ENCODE measurements at places on chromosomes 2 and 18. TPM values are rescaled to one million over a fixed set of nuclear protein-coding genes. Genes with fewer than 3 reads are reported as not detected.

DNA sequence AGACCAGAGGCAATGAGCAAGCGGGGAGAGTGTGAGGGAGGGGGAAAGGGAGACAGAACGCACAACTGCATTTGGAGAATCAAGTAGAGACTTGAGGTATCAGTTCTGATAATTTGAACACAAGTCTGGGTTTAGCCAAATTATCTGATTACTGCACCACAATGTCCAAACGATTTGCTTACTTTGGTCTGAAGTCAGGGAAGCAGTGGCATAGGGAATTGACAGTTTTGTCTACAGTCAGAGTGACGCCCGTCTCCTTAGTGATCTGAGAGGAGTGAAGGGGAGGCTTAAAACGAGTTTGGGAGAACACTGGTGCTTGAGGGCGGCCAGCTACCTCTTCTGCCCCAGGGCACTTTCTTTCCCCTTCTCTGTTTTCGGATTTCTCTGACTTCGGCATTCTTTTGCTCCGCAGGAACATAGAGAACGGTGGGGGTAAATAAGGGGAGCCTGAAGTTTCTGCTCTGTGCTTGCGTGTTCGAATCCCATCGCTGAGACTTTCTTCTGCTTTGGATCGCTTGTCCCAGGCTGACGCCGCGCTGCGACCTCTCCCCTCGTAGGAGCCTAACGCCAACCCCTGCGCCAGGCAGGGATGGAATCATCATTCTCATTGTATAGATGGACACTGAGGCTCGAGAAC is 2.9 kb upstream of the DLX2 start:
- H3K4me1 ChIP-seq: peaks cover 40% of the 10 kb centered on the region
- no peaks in the 10 kb centered on the region for H3K36me3 ChIP-seq
- no peak for DNase-seq
- no peak overlapping the region for H3K4me3 ChIP-seq
- H3K27me3 ChIP-seq: peaks cover 65% of the 10 kb centered on the region

DNA sequence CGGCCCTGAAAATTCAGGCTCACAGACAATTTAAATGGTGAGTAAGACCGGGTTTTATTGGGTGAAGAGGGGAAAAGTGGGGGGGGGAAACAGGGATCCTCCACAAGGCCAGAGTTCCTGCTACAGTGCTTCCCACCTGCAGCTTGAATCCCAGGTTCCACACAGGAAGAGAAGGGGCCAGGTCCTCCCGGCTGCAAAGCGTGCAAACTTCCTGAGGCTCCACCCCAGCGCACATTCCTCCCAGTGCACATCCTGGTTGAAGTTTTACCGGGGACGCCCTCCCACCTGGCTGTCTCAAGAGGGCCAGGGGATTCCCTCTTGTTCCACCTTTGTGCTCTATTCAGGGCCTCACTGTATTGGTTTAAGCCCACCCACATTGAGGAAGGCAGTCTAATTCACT is 347.7 kb upstream of the REG3G start:
- no peaks in the 10 kb centered on the region for H3K4me1 ChIP-seq
- no peak overlapping the region for H3K27ac ChIP-seq
- DNase-seq: no peak
- H3K36me3 ChIP-seq: no peaks in the 10 kb centered on the region
- H3K4me3 ChIP-seq: no peak overlapping the region
- no peaks in the 10 kb centered on the region for H3K27me3 ChIP-seq

DNA sequence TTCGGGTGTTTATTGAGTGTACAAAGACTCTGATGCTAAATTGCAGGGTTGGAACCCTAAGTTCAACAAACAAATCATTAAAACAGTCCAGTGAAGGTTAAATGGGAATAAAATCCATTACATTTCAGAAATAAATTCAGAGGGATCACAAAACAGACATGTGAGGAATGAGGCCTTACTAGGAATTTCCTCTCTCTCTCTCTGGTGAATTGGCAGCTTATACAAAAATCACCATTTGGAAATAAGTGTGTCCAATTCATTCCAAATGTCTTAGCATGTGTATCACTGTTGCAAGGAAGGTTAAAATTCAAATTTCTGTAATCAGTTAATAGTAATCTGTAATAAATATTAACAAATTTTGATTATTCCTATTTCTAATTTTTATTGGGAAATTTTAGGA is 228.6 kb upstream of the PXDN start:
- no peaks in the 10 kb centered on the region for H3K4me1 ChIP-seq
- no peak overlapping the region for H3K4me3 ChIP-seq
- no peak for DNase-seq
- no peaks in the 10 kb centered on the region for H3K27me3 ChIP-seq
- H3K27ac ChIP-seq: no peak overlapping the region

DNA sequence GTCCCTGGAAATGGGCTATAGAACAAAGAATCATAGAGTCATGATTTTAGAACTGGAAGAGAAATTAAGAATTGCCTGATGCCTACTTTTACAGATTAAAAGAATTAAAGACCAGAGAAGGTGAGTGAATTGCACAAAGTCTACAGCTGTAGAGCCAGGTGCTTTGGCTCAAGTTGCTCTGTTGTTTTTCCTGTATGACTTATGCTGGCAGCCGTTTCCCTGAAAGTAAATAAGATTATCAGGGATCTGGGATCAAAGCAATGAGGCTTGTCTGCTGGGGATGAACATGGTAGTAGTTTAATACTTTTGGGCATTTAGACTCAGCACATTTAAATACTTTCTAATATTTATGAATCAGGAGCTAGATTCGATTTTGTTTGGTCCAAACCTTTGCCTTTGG is 166.9 kb downstream of the PRPF40A start:
- H3K27me3 ChIP-seq: no peaks in the 10 kb centered on the region
- no peak overlapping the region for H3K27ac ChIP-seq
- H3K36me3 ChIP-seq: no peaks in the 10 kb centered on the region
- no peaks in the 10 kb centered on the region for H3K4me1 ChIP-seq

GRCh38 chr2:15920696-15921095 is 19.7 kb upstream of the MYCN start:
- no peaks in the 10 kb centered on the region for H3K27me3 ChIP-seq
- no peaks in the 10 kb centered on the region for H3K4me1 ChIP-seq
- no peak for DNase-seq
- H3K4me3 ChIP-seq: no peak overlapping the region
- H3K36me3 ChIP-seq: no peaks in the 10 kb centered on the region

DNA sequence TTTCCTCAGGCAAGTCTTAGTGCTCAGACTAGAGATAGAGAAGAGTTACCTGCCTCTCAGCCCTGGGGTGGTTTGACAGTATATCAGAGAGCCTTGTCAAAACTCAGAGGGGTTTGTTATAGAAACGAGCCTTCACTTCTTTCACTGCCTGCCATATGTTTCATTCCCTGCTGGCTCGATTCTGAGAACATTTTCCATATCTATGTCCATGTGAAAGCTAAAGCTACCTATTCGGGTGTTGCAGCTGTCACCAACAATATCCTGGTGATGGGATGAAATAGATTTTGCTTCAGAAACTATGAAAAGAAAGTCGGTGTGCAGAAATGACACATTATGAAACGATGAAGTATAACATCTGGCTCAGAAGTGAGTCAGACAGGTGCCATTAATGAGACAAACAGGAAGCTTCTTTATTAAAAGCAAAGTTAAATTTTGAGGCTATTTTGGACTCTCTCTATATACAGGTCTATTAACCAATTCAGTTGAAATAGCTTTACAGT is 56.1 kb upstream of the TANK start:
- H3K4me3 ChIP-seq: no peak overlapping the region
- DNase-seq: no peak
- H3K36me3 ChIP-seq: no peaks in the 10 kb centered on the region
- no peak overlapping the region for H3K27ac ChIP-seq
- H3K27me3 ChIP-seq: no peaks in the 10 kb centered on the region

- no peak overlapping the region for H3K27ac ChIP-seq
- no peaks in the 10 kb centered on the region for H3K27me3 ChIP-seq
- no peak overlapping the region for H3K4me3 ChIP-seq
- no peaks in the 10 kb centered on the region for H3K36me3 ChIP-seq
- DNase-seq: no peak
These were observed 24.8 kb downstream of the RAB27B start for GRCh38 chr18:54852780-54853675.

DNA sequence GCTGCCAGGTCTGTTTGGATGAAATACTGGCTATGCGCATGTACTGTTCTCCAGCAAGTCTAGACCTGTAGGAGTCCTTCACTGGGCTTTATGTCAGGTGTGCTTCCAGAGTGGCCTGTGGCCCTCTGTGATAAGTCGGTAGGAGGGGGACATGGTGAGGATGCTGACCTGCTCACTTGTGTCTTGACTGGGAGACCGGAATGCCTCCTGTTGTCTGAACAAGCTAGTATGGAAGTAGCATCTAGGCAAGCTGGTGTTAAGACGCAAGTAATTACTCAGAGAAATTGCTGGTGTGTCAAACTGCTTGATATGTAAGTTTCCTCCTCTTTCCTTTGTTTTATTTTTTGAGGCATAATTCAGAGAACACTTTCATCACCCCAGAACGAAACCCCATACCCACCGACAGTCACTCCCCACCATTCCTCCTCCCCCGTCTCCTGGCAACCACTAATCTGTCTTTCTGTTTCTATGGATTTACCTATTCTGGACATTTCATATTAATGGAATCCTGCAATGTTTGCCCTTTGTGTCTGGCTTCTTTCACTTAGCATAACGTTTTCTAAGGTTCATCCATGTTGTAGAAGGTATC is 76.4 kb downstream of the TMEM247 start:
- DNase-seq: no peak
- no peaks in the 10 kb centered on the region for H3K4me1 ChIP-seq
- no peak overlapping the region for H3K27ac ChIP-seq
- H3K4me3 ChIP-seq: no peak overlapping the region
- no peaks in the 10 kb centered on the region for H3K36me3 ChIP-seq

DNA sequence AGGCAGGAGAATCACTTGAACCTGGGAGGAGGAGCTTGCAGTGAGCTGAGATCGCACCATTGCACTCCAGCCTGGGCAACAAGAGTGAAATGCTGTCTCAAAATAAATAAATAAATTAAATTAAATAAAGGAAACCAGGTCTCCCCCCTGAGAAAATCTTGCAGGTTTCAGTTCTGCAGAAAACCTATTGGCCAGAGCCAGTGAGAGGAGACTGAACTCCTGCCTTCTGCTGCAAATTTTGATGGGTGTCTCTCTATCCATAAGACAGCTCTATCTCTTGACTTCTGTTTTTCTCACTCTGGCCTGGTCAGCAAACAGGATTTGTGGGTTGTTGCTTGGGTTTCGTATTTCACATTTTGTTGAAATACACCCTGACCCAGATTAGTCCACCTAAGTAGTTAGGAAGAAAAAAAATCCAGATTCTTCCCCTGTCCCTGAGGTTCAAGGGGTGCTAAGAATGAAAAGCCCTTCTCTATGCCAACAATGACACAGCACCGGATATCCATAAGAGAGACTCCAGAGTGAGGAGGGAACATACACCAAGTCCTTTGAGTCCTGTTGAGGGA is 86.7 kb upstream of the MAP4K4 start:
- H3K4me1 ChIP-seq: no peaks in the 10 kb centered on the region
- no peak overlapping the region for H3K4me3 ChIP-seq
- no peaks in the 10 kb centered on the region for H3K36me3 ChIP-seq
- H3K27me3 ChIP-seq: no peaks in the 10 kb centered on the region

DNA sequence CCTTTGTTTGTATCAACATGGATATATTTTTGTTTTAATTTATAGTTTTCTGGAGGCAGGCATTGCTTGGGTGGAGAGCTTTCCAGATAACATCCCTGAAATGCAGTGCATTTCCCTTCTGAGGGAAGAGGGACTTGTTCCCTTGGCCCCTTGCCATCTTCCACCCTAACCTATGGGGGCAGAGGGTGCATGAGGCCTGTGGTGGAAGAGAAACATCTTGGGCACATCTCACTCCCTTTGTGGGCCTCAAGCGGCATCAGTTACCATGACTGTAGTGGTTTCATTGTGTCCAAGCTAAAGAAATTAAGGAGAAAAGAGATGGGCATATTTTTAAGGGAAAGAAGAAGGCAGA is 5.3 kb upstream of the RPL37A start:
- no peak overlapping the region for H3K27ac ChIP-seq
- DNase-seq: no peak
- H3K4me3 ChIP-seq: no peak overlapping the region
- no peaks in the 10 kb centered on the region for H3K36me3 ChIP-seq
- H3K27me3 ChIP-seq: no peaks in the 10 kb centered on the region

GRCh38 chr2:207854484-207855440 is 85.1 kb upstream of the FZD5 start:
- DNase-seq: no peak
- H3K4me1 ChIP-seq: no peaks in the 10 kb centered on the region
- H3K4me3 ChIP-seq: no peak overlapping the region
- H3K36me3 ChIP-seq: no peaks in the 10 kb centered on the region

GRCh38 chr2:191656391-191656790 is 21.5 kb upstream of the NABP1 start:
- no peaks in the 10 kb centered on the region for H3K4me1 ChIP-seq
- no peaks in the 10 kb centered on the region for H3K27me3 ChIP-seq
- DNase-seq: no peak

DNA sequence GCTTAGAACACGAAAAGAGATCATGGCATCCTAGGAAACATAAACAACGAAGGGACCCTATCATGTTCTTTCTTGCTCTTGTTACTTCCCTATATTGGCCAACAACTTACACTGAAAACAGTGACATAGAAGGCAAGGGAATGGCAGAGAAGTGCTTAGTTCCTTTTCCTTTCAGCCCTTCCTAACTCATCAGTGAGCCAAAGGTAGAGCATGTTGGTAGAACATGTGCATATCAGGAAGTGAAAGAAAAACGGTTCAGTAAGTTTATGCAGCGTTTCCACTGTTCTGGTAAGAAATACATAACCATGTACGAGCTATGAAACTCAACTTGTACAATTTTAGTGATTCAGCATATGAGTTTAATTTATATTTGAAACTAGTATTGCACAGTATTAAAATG is 21.7 kb downstream of the AKAIN1 start:
- H3K27me3 ChIP-seq: no peaks in the 10 kb centered on the region
- H3K27ac ChIP-seq: no peak overlapping the region
- no peak for DNase-seq
- H3K4me1 ChIP-seq: peaks cover 11% of the 10 kb centered on the region

- peak; percentile 53 for DNase-seq
- no peaks in the 10 kb centered on the region for H3K27me3 ChIP-seq
- no peaks in the 10 kb centered on the region for H3K4me1 ChIP-seq
- no peak overlapping the region for H3K27ac ChIP-seq
- H3K36me3 ChIP-seq: peaks cover 6% of the 10 kb centered on the region
- H3K4me3 ChIP-seq: no peak overlapping the region
These were observed 48.6 kb downstream of the RPIA start for GRCh38 chr2:88739985-88740600.

GRCh38 chr18:74333091-74333490 is 17.5 kb downstream of the C18orf63 start:
- H3K27ac ChIP-seq: no peak overlapping the region
- no peak for DNase-seq
- H3K27me3 ChIP-seq: no peaks in the 10 kb centered on the region
- no peaks in the 10 kb centered on the region for H3K36me3 ChIP-seq
- no peak overlapping the region for H3K4me3 ChIP-seq
- H3K4me1 ChIP-seq: no peaks in the 10 kb centered on the region

Gene KIF1A
- not detected for total RNA-seq

Data from naive thymus-derived CD4-positive, alpha-beta T cell (primary cell).